ENCODE measurements at places on chromosomes 7 and 10.

DNA sequence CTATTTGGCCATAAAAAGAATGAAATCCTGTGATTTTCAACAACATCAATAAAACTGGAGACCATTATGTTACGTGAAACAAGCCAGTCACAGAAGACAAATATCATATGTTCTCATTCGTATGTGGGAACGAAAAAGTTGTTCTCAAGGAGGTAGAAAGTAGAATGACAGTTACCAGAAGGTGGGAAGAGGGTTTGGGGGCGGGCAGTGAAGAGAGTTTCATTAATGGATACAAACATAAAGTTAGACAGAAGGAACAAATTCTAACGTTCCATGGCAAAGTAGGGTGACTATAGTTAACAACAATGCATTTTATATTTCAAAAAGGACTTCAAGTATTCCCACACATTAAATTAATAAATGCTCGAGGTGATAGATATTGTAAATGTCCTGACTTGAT is 97.4 kb downstream of the ZPBP start:
- DNase-seq, result no peak

- DNase-seq, result peak; percentile 59
These were observed 6.9 kb upstream of the CREB3L2 start for GRCh38 chr7:138008588-138009349.

- DNase-seq, result no peak
These were observed 155.2 kb downstream of the DGKI start for GRCh38 chr7:137691566-137691965.

DNA sequence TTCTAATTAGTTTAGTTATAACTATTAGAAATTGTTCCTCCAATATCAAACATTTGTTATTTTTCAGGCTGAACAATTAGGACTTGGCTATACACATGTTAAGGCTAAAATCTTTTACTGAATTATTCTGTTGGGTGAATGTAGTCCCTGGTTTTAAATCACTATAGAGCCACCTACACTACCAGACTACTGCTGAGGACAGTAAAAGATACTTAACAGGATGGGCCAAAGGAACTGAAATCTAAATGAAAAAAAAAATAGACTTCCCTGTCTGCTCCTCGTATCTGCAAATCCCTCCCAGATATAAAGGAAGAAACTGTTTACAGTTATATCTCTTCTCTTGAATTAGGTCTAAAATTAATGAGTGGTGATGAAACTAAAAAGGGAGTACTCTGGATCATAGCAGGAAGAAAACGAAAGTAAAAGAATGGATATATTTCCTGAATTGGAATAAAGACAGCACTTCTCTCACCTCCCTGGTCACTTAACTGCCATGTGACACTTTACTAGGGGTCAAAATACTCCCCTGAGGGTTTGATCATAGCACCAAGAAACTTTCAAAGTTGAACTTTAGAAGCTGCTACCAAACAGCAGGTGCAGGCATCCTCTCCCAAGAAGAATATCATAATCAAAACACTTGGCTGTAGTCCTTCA is 12.7 kb downstream of the FBXW4 start:
- DNase-seq, result no peak

DNA sequence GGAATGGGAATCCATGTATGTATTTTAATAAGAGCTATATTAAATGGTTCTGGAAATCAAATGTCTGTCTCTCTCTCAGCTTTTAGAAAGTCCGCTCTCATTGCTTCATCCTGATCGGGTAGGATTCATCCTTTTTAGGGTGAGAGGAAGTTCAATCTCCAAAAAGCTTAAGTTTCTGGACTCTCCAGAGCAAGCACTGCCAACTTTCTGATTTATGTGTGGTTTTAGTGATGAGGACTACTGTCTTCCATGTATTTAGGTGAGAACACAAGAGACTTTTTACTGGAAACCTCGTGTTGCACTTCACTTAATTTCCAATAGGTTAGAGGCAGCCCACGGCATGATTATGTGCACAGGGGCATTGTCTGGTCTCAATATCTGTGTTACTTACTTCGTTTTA is 267.9 kb downstream of the SUGCT start:
- no peak for DNase-seq

DNA sequence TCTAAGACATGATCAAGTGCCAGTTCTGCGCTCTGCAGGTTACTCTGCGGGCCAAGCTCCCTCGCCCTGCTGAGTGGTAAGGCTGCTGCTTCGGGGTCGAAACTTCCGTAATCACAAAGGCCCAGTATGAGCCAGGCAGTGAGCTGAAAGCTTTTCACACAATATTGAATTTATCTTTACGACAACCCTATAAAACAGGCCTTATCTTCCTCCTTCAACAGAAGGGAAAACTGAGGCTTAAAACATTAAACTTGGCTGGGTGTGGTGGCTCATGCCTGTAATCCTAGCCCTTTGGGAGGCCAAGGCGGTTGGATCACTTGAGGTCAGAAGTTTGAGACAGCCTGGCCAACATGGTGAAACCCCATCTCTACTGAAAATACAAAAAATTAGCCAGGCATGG is 83.3 kb downstream of the FAM107B start:
- DNase-seq, result no peak

- no peak for DNase-seq
These were observed 270.7 kb downstream of the PARD3 start for GRCh38 chr10:34544400-34544799.

DNA sequence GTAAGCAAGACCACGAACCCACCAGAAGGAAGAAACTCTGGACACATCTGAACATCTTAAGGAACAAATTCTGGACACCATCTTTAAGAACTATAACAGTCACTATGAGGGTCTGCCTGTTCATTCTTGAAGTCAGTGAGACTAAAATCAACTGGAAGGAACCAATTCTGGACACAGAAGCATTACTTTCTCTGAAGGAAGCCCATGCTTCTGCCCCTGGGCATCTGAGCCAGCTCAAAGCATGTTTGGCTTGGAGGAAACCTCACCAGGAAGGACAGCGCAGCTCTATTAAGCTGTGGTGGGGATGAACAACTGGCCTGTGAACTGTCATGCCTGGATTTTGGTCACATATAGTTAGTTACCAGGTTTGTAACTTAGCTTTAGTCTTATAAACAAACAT is 132.4 kb upstream of the GDF10 start:
- no peak for DNase-seq

DNA sequence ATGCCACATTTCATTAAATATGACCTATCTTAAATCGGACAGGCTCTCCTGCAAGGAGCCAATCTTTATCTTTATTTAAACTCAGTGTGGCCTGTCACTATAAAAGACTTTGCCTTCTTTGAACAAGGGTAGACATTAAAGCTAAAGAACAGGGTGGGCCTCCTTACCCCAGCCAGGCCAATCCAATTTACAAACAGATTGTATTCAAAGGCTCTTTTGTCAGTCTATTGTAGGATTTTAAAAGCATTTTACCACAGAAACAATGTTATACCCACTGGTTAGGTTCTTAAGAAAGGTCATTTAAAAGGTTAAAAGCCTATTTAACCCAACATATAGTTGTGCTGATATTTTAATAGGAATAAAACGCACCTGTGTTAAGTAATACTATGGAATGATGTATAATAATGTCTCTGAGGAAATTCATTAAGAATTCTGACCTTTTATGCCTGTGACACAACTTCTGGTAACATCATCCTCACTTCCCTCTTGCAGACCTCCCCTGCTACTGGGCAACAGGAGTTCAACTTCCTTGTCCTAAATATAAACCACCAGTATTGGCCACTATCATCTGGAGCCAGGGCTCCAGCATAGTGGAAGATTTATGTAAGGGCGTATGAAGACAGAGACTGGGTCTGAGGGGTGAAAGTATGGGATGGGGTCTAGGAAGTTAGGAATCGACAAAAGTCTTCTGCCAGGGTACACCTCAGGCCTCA is 32.5 kb downstream of the MTERF1 start:
- no peak for DNase-seq

GRCh38 chr10:120571266-120571665 is 114.2 kb downstream of the PLPP4 start:
- no peak for DNase-seq

- DNase-seq, result no peak
These were observed 146.3 kb downstream of the GPR85 start for GRCh38 chr7:112940314-112940732.

DNA sequence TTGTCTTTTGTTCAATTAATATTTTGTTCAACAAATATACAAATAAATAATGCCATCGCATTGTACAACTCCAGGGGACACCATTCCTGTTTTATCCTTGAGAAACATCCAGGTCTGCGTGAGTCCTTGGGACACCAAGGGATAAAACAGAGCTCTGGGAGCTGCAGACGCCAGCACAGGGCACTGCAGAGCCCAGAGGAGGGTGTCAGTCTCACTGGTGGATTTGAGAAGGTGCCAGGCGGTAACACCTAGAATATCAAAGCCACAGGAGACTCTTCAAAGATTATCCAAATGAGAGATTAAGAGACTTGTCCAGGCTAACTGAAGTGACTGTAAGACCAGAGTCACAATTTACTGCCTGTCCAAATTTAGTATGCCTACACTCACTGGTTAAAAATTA is 55.3 kb downstream of the TEX36 start:
- DNase-seq, result no peak

DNA sequence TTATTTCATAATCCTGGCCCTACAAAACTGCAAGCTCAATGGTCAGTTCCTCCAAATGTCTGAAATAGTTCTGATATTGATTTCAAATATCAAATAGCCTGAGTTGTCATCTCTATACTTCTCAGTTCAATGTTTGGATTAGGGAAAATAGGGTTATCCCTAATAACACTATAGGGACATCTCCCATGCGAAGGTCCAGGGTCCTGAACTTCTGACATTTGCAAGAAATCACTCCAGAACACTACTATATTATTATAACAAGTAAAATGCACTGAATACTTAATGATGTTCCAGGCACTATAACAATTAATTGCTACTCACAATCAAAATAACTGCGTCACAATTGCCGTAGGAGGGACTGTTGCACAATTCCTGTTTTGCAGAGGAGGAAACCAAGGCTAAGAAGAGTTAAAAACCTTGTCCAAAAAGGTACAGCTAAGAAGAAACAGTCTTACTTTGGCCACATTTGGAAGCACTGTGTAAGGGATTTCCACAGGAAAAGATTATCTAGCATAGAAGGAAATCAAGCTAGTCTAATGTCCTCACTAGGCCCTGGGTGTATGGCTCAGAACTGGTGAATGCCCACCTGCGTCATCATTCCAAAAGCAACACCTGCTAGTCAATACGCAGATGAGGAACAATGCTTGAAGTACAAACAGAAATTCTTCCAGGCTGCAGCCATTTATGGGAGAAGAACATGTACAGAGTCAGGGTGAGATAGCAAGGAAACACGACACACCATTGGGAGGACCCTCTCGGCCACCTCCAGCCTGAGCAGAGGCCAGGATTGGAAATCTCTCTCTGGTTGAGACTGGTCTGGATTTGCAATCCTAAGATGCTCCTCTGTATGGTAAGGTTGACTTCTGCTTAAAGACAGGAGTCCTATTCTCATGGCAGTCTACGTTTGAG is 48.3 kb downstream of the ABLIM1 start:
- DNase-seq, result no peak

DNA sequence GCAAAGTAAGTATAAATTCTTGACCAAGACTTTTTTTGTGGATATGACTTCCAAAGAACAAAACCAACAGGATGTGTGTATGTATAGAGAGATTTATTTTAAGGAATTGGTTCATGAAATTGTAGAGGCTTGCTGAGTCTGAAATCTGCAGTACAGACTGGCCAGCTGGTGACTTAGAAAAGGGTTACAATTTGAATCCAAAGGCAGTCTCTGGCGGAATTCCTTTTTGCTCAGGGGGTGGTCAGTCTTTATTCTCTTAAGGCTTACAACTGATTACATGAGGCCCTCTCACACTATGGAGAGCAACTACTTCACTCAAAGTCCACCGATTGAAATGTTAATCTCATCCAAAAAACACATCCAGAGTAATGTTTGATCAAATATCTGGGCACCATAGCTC is 100.1 kb upstream of the IMMP2L start:
- no peak for DNase-seq

DNA sequence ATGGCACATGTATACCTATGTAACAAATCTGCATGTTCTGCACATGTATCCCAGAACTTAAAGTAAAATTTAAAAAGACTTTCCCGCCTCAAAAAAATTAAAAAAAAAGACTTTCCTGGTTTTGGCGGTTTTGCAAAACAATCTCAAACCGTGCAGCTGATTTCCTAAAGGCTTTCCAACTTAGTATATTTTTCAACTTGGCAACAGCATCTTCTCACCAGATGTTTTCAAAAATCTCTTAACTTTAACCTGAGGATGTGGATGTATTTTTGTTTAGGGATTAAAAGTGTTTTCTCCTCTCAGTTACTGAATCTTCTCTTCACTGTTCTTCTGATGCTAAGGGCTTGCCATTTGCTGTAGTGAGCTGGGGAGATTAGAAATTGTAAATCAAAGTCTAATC is 96.5 kb upstream of the PLPP4 start:
- DNase-seq, result no peak

GRCh38 chr10:30227481-30227880 is 121.6 kb downstream of the MTPAP start:
- DNase-seq, result no peak

GRCh38 chr10:98349508-98349922 is 65.5 kb downstream of the PYROXD2 start:
- peak; percentile 93 for DNase-seq

- DNase-seq, result peak; percentile 29
These were observed 62.6 kb downstream of the ADK start for GRCh38 chr10:74213571-74214162.

DNA sequence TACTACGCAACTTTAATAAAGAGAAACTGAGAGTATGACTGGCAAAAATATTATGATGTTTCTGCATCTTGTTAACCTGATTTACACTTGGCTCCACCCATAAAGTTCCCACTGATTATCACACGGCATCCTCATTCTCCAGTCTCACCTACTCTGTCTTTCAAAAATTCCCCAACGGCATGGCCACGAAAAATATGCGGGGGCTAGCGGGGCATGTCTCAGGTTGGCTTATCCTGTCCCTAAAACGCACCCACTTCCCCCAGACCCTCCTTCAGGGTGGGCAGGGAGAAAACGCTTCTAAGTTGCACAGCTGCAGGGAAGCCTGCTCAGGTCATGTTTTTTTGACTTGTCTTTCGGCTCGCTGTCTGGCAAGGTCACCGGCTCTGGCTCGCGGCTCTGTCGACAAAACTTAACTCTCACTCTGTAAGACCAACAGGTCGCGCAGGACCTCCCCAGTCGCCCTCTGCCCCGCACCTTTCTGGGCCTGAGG is 3.8 kb downstream of the CDK6 start:
- DNase-seq, result no peak

DNA sequence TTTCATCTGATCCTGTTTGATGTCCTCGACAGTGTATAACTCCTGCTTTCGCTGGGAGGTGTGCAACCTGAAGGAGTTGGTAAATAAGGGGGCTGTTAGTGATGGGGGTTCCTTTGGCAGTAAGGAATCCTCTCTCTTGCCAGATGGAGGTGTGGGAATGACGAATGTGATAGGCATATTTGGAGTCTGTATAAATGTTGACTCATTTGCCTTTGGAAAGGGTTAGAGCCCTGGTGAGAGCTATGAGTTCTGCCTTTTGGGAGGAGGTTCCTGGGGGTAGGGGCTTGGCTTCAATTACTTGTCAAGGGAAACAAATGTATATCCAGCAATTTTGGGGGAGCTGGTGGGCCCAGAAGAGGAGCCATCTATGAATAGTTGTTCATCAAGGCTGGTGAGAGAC is 11.4 kb upstream of the CHST3 start:
- DNase-seq, result no peak
